Right renal pelvis (tissue), 4 donors: ENCODE measurements at places on chromosomes 2 and 18.

GRCh38 chr2:206471524-206472062, 28.3 kb downstream of the ADAM23 start:
- DNase-seq: no peak

DNA sequence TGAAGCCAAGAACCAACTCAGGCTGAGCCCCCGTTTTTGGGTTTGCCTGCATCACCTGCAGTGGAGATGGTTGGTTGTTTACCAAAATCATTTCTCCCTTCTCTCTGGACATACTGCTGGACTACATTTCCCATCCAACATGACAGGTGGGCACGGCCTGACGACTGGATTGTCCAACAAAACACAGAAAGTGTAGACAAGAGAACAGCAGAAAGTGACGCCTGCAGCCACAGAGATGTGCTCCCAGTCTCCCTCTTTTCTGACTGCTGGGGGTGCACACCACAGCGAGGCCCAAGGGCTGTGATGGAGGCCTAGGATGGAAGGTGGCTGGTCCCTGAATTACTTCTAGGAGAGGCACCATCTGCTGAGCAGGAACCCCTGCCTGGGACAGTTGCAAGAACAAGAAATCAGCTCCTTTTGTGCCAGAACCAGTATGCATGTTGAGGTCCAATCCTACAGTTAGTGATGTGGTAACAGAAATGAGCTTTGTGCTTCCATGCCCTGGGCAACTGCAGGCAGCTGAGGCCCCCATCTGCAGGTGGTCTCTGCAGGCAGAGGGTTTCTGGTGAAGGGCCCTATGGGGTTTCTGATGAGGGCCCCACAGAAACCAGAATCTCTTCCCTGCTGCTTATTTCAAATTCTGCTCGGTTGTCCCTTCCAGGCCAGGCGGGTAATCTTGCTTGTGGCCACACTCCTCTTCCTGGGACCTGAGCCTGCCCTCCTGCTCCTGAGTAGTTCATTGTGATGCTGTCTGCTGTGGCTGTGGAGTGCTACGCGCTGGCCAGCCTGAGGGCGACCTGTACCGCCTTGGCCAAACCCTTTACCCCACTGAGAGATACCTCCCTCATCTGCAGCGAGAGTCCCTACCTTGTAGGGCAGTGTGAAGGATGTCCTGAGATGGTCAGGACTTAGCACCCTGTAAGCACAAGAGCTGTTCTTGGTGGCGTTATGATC, 168.3 kb downstream of the ASB1 start:
- DNase-seq: no peak

GRCh38 chr2:119837350-119837749, 77.6 kb downstream of the PTPN4 start:
- DNase-seq: no peak

DNA sequence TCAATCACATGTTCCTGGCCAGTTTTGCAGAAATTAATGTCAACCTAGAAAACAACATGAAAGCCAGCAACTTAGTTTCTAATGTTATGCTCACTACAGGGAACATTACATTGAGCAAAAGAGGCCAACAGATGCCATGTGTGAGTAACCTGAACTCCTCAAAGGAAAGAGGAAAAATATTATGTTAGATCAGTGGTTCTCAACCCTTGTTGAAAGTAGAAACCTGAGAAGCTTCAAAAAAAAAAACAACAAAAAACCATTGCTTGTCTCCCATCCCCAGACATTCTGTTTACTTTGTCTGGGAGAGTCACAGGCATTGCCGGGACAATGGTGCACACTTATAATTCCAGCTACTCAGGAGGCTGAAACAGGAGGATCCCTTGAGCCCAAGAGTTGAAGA, 57.7 kb downstream of the METTL4 start:
- DNase-seq: no peak

- DNase-seq: no peak
These were observed 51.4 kb downstream of the LINC00305 start for GRCh38 chr18:64097497-64097896.
